ENCODE measurements at places on chromosomes 3 and 15.

GRCh38 chr15:80629355-80629754 lies 65.8 kb upstream of the ABHD17C start:
- no peak for DNase-seq

DNA sequence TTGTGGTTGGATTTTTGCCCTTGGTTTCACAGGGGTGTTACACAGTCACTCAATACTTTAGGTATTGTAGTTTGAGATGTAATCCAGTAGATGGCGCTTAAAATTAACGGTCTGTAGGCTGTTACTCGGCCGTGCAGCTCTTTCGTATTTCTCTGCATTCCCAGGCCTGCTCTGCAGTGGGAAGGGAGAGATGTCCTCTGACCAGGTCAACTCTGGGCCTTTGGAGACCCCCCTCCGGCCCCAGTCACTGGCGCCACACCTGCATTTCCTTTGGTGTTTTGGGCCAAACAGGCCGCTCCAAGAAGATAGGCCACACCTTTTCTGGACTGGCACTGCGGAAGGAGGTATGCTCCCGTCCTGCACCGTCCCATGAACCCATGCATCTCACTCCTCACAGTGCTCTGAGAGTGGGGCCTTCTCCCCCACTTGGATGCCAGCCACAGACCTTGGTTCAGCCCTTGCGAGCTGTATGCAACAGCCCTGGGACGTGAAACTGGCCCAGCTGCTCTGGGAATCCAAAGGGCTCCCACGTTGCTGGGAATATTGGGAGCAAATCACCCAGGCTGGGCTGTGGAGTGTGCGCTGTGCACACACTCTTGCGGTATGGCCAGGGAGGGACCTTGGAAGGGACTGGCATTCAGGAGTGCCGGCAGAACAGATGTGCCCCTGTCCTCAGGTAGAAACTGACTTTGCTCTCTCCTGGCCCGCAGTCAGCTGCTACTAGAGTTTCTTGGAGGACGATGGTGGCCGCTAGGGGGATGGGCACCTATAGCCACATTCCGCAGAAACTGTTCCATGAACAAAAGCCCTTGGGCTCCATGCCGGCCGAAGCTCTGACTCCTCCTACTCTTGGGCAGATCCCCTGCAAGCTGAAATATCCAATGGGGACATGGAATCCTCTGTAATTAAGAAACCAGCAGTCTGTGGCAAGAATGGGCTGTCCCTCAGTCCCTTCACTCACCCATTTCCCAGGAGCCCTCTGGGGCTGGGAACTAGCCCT lies 410.5 kb upstream of the CADM2 start:
- DNase-seq: peak; percentile 89

GRCh38 chr15:51721199-51721960 lies 16.1 kb downstream of the LYSMD2 start:
- no peak for DNase-seq

DNA sequence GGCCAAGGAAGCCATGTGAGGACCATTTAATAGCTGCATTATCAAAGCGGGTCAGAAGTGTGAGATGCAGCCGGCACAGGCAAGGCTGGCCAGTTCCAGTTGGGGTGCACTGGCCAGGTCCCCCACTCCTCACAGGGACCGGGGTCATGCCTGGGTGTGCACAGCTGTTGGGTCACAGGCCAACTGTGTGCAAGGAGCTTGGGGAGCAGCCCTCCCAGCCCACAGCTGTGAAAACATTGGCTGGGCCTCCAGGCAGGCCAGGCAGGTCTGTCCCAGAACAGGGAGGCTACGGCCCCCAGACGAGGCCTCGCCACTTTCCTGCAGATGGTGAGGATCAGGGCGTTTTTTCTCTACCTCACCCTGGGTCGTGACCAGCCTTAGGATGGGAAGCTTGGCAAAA lies 521.0 kb downstream of the NTRK3 start:
- DNase-seq: no peak

DNA sequence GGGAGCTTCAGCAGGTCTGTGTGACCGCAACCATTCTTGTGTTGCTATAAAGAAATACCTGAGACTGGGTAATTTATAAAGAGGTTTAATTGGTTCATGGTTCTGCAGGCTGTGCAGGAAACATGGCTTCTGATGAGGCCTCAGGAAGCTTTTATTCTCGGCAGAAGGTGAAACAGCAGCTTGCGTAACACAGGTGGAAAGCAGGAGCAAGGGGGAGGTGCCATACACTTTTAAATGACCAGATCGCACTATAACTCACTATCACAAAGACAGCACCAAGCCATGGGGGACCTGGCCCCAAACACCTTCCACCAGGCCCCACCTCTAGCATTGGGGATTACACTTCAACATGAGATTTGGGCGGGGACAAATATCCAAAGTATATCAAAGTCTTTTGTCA lies 8.3 kb upstream of the CIB2 start:
- DNase-seq: no peak

DNA sequence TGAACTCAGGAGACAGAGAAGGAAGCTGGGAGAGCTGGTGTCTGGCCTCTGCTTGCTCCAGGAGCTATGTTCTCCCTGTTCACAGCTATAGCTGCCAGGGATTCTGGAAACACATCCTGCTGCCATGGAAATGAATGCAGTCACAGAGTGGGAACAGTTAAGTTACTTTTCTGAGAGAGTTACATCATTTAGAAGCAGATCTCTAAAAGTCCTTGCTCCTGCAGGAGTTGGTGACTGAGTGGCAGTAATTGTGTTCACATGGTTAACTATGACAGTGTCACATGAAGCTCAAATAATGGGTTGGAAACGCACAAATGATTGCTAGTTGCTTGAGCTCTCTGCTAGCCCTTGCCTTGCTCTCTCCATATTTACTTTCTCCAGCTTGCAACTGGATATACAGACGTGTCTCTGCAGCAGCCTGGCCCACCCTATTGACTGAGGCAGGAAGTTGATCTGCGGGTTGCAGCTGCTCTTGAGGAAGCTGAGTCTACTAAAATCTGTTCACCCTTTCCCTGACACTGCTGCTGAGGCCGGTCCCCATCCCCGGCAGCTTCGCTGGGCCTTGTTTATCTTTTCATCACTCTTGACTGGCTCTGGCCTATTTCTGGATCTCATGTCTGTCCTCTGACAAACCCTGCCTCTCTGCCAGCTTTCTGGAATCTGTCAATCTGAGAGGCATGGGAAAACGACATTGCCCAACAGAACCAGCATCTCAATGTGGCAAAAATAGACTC lies 16.7 kb upstream of the ISLR start:
- no peak for DNase-seq

GRCh38 chr3:143718463-143718862 lies 129.8 kb downstream of the SLC9A9 start:
- DNase-seq: peak; percentile 54

- no peak for DNase-seq
Observed at GRCh38 chr3:111369958-111370357, 172.0 kb upstream of the CD96 start.

GRCh38 chr3:197456261-197457091 lies 99.3 kb downstream of the BDH1 start:
- peak; percentile 92 for DNase-seq

DNA sequence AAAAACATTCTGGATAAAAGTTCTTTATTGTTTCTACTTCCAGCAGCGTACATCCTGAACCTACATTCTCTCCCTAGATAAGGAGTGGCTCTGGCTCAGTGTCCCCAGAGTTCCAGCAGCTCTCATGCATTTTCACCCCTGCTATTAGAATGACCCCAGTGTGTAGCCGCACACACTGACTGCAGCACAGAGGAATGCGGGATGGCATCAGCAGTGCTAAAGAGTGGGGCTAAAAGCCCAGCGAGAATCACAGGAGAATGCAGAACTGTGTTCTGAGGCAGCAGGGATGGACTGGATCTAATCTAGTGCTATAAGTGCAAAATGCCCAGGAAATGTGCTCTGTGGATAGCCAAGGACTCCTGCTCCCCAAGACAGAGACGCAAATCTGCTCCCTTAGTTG lies 66.4 kb upstream of the TJP1 start:
- DNase-seq: peak; percentile 69

GRCh38 chr3:23435318-23435717 lies 232.2 kb downstream of the UBE2E2 start:
- DNase-seq: peak; percentile 70

DNA sequence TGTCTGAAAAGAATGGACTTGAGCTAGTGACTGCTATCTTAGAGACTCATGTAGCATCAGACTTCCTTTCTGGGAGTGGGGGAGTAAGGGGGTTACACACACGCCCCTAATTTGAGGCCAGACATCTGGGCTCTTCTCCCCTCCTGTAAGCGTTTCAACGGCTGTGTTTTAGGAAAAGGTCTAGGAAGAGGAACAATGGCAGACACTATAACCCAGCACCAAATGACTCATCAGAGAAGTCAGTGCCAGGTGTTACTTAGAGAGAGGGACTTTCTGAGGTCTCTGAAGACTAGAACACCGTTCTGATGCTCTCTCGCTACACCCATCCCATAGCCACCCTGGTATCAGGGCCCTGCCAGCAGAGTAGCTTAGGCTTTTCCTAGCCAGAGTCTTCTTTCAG lies 65.5 kb downstream of the SSUH2 start:
- DNase-seq: no peak

GRCh38 chr15:88127432-88127790 lies 129.1 kb downstream of the NTRK3 start:
- no peak for DNase-seq

- DNase-seq: no peak
Observed at GRCh38 chr3:41198526-41198925, 779 bp upstream of the CTNNB1 start.

DNA sequence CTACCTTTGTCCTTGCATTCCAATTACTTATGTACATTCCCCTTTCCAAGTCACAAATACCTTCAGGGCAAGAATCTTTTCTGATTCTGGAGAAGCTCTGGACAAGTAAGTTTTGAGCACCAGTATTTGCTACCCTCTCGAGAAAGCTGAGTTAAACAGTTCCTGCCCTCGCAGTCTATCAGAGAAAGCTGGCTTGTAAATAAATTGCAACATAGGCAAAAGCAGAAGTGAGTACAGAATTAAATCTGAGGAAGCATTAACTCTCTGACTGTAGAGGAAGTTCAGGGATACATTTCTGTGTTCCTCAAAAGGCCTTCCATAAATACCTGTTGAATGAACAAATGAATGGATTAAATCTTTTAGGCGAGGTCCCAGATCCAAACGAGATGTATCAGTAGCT lies 1.2 kb downstream of the OSBPL11 start:
- no peak for DNase-seq

DNA sequence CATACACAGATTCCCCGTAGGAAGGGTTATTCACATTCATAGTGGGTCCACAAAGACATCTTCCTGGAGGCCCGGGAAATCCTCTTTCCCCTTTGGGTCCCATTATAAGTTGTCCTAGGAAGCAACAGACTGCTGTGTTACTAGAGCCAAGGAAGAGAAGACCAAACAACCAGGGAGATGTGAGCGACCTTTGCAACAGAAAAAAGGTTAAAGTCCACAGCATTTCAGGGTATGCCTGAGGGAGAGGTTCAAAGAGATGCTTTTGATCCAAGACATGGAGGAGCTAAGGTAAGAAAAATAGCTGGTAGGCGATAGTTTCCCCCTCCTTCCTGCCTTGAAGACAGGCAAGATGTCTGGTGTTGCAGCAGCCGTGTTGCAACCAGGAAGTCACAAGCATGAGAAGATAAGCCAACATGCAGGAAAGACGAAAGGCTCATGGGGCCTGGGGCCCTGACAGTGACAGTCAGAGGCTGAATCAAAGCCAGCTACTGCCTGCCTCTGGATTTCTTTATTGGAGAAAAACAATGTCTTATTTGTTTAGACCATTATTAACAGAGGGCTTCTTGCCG lies 30.9 kb downstream of the EAF1 start:
- no peak for DNase-seq

GRCh38 chr15:65824031-65824743 lies 32.1 kb upstream of the DENND4A start:
- peak; percentile 90 for DNase-seq

GRCh38 chr3:190076601-190077394 lies 43.9 kb downstream of the P3H2 start:
- peak; percentile 57 for DNase-seq

- peak; percentile 88 for DNase-seq
Observed at GRCh38 chr3:120450600-120451271, at the start of gene FSTL1. Gene FSTL1, minus strand, starts transcription at chr3:120450992. Its CDS starts 246 bp downstream, at chr3:120450746.

DNA sequence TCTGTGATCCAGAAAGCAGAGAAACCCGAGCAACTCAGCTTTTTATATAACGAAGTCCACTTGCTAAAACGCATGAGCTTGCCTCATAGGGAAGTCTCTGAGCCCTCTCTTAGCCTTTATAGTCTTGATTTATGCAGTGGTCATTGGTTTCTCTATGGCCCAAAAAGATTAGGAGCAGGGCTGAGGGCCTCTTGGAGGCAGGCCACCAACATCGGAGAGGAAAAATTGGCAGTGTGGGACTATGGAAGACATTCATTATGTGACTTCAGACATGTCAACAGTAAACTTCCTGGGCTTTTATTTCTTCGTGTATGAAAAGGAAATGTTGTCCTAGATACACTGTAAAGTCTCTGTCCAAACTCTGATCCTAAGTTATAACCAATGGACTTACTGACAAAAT lies 13.5 kb downstream of the RAB8B start:
- DNase-seq: no peak

DNA sequence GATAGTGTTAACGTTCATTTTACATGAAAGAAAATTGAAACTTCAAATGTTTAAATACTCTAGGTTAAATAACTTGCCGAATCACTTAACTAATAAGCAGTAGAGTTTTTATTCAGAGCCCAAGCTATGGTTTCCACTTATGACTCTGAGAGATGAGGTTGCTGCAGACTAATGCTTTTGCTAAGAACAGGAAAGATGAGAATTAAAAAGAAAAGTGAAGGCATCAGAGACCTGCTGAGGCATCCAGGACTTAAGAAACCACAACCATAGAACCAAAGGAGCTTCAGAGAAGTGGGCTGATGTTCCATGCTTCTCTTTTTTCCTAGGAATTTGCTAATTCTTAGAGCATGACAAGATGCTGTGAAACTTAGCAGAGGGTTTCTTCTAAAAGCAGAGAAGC lies 9.5 kb downstream of the HMG20A start:
- DNase-seq: no peak

- no peak for DNase-seq
Observed at GRCh38 chr3:9157651-9158362, 91.6 kb downstream of the SRGAP3 start.

- DNase-seq: no peak
Observed at GRCh38 chr3:71011565-71012287, 571.8 kb downstream of the FOXP1 start.

DNA sequence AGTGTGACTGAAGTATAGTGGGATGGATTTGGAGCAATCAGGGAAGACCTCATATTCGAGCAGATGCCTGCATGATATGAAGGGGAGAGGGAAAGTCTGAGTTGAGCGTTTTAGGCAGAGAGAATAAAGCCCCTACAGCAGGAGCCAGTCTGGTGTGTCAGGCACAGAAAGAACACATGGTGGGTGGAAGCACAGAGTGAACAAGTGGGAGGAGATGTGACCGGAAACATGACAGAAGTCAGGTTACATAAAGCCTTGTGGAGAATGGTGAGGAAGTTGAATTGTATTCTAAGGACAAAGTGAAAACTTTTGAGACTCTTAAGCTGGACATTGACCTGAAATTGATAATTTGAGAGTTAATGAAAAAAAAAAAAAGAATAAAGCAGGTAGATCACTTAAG lies 541.0 kb downstream of the PLOD2 start:
- no peak for DNase-seq

DNA sequence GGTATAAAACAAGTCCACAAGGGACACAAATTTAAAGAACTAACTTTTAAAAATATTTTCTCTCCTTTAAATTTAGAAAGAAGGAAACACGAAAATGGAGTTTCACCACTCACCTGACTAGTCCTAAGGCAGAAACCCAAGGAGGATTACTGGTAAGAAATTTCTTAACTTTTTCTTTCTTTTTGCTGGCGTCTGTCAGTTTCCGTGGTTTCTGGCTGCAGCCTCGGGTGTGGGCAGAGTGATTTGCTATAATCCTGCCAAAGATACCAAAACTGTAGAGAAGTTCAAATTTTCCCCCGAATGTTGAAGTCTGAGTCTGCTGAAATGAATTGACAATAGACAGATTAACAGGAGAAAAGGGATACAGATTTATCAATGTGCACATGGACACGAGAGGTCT lies 843.6 kb upstream of the ALCAM start:
- DNase-seq: no peak

Data from endodermal cell (in vitro differentiated cells).